ENCODE measurements at places on chromosomes 2 and 18.

GRCh38 chr18:78873926-78874500 lies 105.6 kb upstream of the SALL3 start:
- DNase-seq: peak; percentile 54

DNA sequence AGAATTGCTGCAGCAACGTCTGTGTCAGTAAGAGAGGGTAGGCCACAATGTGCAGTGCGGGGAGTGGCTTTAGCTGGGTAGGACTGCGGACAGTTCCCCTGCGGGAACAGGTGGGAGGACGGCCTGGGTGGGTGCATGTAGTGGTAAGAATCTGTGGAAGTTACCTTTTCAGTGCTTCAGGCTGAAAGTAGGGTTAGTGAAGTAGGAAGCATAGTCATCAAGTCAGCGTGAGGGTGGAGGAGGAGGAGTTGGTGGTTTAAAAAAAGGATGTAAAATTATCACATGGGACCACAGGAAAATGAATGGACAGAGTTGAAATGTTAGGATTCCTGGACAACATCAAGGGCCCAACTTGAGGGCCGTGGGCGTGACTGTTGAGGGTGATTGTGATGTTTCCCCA lies 13.2 kb downstream of the CEP192 start:
- no peak for DNase-seq

- DNase-seq: no peak
Measured at GRCh38 chr2:112153501-112153900, 15.3 kb downstream of the FBLN7 start.

- DNase-seq: no peak
Measured at GRCh38 chr18:52815651-52816050, 475.7 kb downstream of the DCC start.

GRCh38 chr2:233476063-233476410 lies 90.5 kb downstream of the USP40 start:
- no peak for DNase-seq

DNA sequence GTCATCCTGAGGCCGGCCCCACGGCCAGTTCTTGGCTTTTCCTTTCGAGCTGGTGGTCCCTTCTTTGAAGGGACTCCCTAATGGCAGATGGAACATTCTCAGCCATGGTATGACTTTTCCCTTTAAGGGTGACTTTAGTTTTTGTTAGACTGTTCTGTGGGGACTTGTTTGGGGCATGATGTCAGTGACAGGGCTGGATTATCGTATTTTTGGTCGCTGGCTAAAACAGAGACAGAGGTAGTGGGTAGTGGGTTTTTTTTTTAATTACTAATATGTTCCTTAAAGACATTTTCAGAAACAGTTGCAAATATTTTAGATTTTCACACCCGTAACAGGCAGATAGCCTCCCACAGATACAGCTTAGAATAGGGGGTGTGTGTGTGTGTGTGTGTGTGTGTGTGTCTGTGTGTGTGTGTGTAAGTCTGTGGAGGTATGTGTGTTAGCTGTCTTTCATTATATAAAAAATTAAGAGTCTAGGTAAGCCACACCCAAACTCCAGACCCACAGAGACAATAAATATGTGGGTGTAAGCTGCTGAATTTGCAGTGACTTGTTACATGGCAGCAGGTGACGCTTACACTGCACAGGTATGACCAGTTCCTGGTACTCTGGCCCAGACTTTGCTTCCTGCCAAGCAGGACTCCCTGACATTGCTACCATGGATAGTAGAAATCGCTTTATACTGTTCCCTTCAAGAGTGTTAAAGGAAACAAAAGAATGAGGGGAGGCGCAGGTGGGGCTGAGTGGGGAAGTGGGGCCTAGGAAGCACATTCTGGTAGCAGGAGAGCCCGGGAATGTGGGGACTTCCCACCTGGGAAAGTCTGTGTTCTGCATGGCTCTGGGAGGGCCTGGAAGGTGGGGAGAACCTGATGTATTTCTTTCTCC lies 20.9 kb downstream of the NCK2 start:
- DNase-seq: no peak

GRCh38 chr2:45812011-45812500 lies 160.6 kb downstream of the PRKCE start:
- peak; percentile 66 for DNase-seq

DNA sequence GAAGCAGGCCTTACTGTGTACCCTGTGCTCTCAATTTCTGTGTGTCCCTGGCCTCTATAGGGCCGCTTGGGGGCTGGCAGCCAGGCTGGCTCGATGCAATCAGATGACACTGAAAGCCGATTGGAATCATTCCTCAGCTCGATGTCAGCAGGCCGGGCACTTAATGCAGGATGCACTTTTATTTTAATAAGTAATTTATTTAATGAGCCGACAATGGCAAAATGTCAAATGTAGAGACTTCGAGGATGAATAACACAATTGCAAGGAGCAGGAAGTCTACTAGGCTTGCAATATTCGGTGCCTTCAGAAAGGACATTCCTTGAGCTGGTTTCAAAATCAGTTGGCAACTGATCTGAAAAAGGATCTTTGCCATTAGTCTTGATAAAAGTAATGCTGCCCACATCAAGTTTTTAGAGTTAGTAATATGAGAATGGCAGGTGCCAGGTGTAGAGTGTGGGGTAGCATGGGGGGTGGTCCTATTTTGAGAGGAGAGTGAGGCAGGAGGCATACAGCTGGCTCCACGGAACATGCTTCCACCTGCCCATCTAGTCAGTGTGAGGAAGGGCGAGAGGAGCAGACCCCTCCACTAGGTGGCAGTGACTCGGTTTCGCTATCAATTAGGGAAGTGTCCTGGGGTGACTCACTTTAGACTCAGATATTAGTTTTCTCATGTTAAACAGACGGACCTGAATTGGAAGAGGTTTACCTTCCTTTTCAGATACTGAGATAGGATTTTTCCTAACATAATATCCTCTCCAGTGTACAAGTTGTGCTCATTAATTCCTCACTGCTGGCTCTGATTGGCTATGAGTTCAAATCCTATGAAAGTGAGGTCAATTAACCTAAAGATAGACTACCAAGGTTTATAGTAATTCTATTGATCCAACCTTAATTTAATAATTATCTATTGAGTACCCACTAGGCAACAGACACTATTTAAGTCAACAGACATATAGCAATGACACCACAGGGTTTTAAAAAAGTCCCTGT lies 80.9 kb downstream of the NABP1 start:
- no peak for DNase-seq

- DNase-seq: no peak
Measured at GRCh38 chr18:34999756-35000289, 41.4 kb upstream of the MAPRE2 start.

GRCh38 chr2:8976442-8977259 lies 26.8 kb downstream of the MBOAT2 start:
- no peak for DNase-seq

GRCh38 chr2:205500065-205500464 lies 182.2 kb upstream of the NRP2 start:
- DNase-seq: no peak

- DNase-seq: no peak
Measured at GRCh38 chr18:11178951-11179549, 29.7 kb upstream of the PIEZO2 start.

DNA sequence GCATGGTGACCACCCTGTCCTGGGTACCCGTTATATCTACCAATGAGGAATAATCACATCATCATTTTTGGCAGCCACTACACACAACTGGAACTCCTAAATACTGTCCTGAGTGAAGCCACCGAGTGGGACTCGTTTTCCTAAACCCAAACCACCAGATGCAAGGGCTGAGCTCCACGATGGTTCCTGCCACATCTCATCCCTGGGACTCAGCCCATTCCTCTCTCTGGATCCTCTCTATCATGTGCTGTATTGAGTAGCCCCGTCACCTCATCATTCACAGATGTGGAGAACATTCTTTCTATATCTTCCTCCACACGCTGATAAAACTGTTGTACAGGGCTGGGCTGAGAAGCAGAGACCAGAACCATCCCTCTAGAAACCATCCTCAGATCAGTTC lies 79.4 kb upstream of the SMAD7 start:
- DNase-seq: no peak

DNA sequence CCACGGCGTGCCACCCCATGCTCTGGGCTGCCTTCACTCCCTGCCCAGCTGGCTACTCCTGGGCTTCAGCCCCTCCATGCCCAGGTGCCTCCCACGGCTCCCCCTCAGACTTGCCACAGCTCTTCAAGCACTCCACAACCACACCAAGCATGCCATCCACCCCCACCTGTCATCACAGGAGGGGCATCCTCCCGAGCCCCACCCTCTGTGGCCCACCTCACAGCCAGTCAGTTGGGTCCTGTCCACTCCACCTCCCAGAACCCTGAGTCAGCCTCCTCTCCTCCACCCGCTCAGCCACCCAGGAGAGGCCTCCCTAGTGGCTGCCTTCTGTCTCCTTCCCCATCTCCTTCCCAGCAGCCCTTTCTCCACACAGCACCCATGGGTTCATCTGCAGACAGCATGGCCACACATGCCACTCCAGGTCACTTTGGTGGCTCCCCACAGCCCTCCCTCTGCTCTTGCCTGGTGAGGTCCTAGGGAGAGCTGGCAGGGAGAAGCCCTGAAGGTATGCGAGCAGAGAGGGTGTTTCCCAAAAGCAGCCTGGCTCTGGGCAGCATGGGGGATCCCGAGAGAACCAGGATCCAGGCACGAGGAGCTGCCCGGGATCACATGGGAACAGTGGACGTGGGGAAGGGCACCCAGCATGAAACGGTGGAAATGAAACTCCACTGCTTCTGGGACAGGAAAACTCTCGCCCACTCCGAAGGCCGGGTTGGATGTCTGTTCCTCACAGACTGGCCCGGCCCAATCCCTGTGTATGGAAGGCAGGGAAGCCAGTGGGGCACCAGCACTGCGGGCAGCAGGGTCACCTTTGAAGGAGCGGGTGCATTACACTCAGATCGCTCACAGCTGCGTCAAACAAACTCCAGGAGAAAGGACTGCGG lies 2.7 kb downstream of the LIMS2 start:
- DNase-seq: no peak

DNA sequence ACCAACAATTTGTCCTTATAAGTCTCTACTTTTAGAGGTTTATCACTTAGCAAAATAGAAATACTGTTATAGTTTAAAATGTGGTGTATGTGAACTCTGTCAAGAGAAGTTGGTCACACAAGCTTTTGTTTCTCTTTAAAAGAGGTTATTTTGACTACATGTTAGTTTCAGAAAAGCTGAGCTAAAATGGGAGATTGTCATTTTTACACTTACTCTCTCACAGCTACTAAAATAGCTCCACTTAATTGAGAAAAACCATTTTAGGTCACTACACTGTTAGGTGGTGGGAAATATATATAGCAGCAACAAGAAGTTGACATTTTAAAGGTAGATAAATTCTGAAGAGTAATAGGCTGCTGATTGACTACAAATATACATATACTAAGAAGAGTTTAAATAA lies 161.5 kb upstream of the KCNJ3 start:
- DNase-seq: no peak

DNA sequence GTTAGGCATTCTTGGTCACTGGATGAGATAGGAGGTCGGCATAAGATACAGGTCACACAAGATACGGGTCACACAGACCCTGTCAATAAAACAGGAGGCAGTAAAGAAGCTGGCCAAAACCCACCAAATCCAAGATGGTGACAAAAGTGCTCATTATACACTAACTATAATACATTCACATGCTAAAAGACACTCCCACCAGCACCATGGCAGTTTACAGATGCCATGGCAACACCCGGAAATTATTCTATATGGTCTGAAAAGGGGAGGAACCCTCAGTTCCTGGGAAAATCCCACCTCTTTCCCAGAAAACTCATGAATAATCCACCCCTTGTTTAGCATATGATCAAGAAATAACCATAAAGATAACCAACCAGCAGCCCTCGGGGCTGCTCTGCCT lies 56.0 kb upstream of the PTPRM start:
- no peak for DNase-seq

- no peak for DNase-seq
Measured at GRCh38 chr2:177930916-177931315, 141.7 kb downstream of the PDE11A start.

- DNase-seq: no peak
Measured at GRCh38 chr2:22991844-22992243, 393.1 kb upstream of the KLHL29 start.

DNA sequence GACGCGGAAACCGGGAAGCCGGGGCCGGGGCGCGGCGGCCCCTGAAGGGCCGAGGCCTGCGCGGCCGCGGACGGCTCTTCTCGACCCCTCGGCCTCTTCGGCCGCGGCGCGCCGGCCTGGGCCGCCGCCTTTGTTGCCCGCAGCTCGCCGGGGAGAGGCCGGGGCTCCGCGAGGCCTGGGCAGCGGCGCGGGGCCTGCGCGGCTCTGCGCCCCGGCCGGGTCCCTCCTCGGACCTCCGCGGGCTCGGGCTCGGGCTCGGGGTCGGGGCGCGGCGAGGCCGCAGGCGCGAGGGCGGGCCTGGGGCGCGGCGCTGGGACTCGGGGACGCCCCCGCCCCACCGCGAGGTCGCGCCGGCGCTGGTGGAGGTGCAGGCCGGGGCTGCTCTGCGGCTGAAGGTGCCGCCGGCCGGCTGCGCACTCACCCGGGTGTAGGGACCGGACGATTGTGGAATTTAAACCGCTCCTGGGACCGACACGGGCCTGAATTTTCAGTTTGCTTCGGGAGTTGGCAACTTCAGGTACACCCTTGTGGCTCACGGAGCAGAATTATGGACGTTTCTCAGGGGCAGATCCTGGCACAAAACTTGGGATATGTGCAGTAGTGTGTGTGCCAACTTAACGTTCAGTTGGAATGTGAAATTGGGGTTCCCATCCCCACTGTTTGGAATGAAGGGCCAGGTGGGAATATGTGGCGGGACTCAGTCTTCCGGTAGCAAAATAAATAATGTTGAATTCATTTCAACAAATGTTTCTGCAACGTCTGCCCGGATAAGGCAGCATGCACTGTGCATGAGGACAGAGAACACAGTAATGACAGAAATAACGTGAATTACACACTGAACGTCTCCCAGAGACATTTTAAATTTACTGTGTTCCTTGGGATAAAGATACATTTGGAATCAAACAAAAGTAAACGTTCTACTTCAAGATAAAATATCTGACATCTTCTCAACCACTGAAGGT lies 787 bp downstream of the SOCS6 start:
- no peak for DNase-seq

DNA sequence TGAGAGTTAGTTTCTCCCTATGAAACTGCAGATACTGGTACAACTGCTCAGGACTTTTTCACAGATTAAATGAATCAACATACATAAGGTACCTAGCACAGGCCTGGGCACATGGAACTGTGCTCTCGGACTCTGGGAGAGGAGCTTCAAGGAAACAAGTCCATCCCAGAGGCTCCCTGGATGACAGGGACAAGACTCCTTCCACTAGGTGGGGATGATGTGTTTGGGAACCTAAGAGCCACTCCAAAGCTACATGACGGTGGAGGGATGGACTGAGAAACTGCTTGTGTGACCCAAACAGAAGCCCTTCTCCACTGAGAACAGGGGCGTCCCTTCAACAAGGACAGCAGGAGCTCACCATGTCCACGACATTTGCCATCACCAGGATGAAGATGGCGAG lies 37.1 kb downstream of the CENPO start:
- DNase-seq: no peak

GRCh38 chr2:216081012-216081411 lies 597 bp downstream of the PECR start:
- no peak for DNase-seq

- no peak for DNase-seq
Measured at GRCh38 chr18:46002934-46003333, 35.8 kb upstream of the EPG5 start.
